Smooth muscle cell of the umbilical artery (primary cell): ENCODE measurements at places on chromosomes 12 and 14. TPM values are rescaled to one million over a fixed set of nuclear protein-coding genes. Genes with fewer than 3 reads are reported as not detected.

The SDR9C7 gene
- not detected in 2 replicates for total RNA-seq

The CCDC197 gene
- total RNA-seq: not detected in 2 replicates

The CFAP251 gene
- 6.1 and 6.5 TPM in 2 replicates for total RNA-seq

The EPS8 gene
- 41.0 and 93.4 TPM in 2 replicates for total RNA-seq

The AHNAK2 gene
- 52.9 and 217 TPM in 2 replicates for total RNA-seq

The LRIG3 gene
- total RNA-seq: 9.4 and 41.0 TPM in 2 replicates

The TGFB3 gene
- 5.1 and 6.5 TPM in 2 replicates for total RNA-seq

The SRRM4 gene
- under 0.01 TPM in 1 of 2 replicates, not detected in the other for total RNA-seq

The PPP1R36 gene
- 1.0 and 1.8 TPM in 2 replicates for total RNA-seq

The PTHLH gene
- total RNA-seq: 3.2 and 13.4 TPM in 2 replicates

The CEBPE gene
- not detected in 2 replicates for total RNA-seq

The SYNE3 gene
- 6.2 and 15.2 TPM in 2 replicates for total RNA-seq

The OR4E2 gene
- not detected in 2 replicates for total RNA-seq

The SLC6A15 gene
- total RNA-seq: 5.6 and 16.0 TPM in 2 replicates

The SERPINA9 gene
- total RNA-seq: not detected in 2 replicates

The CCER1 gene
- total RNA-seq: not detected in 2 replicates

The NOXRED1 gene
- total RNA-seq: 0.55 TPM in 1 of 2 replicates, not detected in the other

The FIGNL2 gene
- under 0.01 and 0.09 TPM in 2 replicates for total RNA-seq

The NR1H4 gene
- not detected in 2 replicates for total RNA-seq

The CLEC4D gene
- not detected in 2 replicates for total RNA-seq

The KRT3 gene
- total RNA-seq: not detected in 2 replicates

The CLEC2A gene
- total RNA-seq: not detected in 2 replicates

The DHH gene
- total RNA-seq: 0.05 TPM in 1 of 2 replicates, not detected in the other

The CLEC1B gene
- total RNA-seq: not detected in 2 replicates

The ASCL1 gene
- total RNA-seq: not detected in 2 replicates

The GPR132 gene
- total RNA-seq: under 0.01 and 0.05 TPM in 2 replicates

The REP15 gene
- total RNA-seq: 2.1 and 5.0 TPM in 2 replicates

The RPGRIP1 gene
- not detected in 2 replicates for total RNA-seq

The OR4N2 gene
- not detected in 2 replicates for total RNA-seq
